ENCODE measurements at places on chromosomes 6 and 20. TPM values are rescaled to one million over a fixed set of nuclear protein-coding genes. Genes with fewer than 3 reads are reported as not detected.

- DNase-seq = peak; percentile 71
Measured at GRCh38 chr6:5084781-5085647, at the start of gene PPP1R3G. Gene PPP1R3G (plus strand): TSS chr6:5085341. CDS start chr6:5085486, 145 bp downstream.

Gene CEP57L1
- total RNA-seq = 5.6 TPM

DNA sequence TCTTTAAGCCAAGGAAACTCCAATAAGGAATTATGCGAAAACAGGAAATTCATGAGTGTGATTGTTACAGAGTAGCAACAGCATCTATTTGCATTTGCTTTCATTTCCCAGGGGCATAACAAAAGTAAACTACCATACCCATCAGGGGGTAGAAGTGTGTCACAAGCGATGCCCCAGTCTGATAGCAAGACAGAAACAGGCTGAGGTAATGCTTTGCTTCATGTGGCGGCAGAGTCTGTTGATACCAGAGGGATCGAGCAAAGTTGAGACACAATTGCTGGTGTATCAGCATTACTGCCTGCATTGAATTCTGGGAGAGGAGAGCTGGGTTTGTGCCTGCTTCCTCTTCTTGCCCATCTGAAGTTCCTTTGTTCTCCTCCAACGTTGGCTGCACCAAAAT, 51.2 kb upstream of the LYRM2 start:
- DNase-seq = no peak

DNA sequence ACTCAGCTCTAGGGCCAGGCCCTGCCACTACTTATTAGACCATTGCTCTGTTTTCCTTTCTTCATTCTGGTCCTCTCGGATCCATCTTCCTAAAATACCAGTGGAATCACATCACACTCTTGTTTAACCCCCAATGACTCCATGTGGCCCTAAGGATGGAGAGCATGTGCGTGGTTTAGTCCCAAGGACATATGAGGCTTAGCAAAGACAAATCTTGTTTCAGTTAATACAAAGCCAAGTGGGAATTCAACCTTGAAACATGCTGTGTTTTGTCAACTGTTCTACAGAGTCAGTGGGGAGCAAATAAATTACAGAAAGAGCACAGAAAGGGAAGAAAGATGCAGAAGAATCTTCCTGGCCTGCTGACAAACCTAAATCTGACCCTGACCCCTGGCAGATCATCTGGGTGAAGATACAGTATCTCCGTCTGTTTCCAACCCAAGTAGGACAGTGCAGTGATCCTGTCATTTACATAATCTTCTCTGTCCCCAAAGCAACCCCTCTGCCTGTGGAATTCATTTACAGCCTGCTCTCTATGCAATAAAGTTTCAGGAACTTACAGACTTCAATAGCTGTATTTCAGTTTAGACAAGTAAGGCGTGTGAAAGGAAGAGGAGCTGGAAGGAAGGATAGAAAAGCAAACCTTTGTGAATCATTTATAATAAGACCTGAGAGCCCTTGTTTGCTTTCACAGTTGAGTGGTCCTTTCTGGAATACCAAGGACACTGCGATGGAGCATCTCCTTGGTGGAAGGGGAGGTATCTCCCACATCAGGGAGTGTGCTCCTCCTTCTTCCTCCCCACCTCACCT, 144.0 kb downstream of the THBS2 start:
- no peak for DNase-seq

Data from uterus (tissue), 4 donors.